ENCODE measurements at places on chromosomes 5 and 9.

- DNase-seq: no peak
Measured at GRCh38 chr5:169599451-169599850, 15.9 kb downstream of the SPDL1 start.

GRCh38 chr5:116765441-116765840 lies 190.8 kb upstream of the SEMA6A start:
- DNase-seq: no peak

GRCh38 chr9:136416427-136416826 lies 6.0 kb downstream of the PMPCA start:
- no peak for DNase-seq

GRCh38 chr5:66702426-66702825 lies 106.2 kb downstream of the MAST4 start:
- DNase-seq: no peak

- no peak for DNase-seq
Measured at GRCh38 chr9:75599126-75599525, 291.3 kb upstream of the PCSK5 start.

- DNase-seq: no peak
Measured at GRCh38 chr5:126359884-126360283, 63.3 kb upstream of the GRAMD2B start.

DNA sequence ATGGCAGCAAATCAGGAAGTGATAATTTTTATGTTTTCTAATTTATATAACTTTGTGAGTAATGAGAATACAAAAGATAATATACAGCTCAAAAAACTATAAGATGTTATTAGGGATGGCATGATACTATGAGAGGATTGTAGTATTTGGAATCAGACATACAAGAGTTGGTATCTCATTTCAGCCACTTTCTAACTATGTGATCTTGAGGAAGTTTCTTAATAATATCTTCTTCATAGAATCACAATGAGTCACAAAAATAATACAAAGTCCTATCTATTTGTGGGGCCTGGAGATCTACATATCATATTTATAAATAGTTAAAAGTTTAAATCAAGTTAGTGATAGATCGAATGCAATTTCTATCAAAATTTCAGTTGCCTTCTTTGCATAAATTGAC lies 23.7 kb upstream of the TMED7 start:
- DNase-seq: no peak

DNA sequence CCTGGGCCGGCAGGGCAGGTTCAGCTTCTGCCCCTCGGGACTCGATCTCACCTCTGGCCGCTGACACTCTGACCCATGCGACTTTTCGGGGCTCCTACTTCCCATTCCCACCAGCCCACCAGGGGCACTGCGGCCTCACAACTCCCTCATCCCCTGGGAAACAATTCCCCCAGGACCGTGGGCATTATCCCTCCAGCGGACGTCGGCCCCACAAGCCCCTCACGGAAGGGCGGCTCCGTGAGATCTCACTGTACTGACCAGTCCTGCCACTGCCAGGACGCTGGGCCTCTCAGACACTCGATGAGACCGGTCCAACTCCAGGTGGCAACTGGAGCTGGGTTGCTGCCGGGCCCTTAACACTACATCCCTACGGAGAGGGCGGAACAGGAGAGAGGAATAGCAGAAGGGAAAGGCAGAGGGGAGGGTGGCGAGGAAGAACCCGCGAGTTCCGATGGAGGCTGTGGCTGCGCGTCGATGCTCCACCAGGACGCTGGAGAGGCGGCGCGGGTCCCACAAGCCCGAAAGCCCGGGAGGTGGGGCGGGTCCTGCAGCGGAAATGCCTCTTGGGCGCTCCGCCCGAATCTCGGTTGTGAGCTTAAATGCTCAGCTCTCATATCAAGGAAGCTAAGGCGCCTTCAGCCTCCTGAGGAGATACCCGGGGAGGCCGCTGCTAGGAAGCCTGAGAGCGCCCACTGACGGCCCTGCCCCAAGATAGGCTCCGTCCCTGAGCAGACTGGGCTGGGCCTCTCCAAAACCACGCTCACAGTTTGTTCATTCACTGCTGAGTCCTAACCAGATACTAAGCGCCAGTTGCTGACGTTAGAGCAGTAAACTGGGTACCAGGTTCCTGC lies 36.3 kb downstream of the VCP start:
- DNase-seq: no peak

DNA sequence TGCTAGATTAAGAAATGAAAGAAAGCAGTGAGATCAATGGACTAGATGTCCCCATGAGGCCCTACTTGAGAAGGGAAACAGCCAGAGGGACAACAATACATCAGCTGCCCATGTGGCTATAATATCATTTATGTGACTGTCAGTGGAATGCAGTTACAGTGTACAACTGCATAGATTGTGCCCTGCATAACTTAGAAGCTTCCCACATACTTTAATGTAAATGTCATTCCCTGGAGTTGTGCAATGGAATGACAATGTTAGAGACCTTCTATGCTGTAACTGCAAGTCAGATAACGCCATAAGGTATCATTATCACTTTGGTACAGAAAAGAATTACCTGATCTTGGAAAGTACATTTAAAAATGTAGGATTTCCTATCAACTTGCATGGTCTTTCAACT lies 67.4 kb downstream of the FBN2 start:
- DNase-seq: no peak

GRCh38 chr9:136187683-136188586 lies 17.0 kb downstream of the LHX3 start:
- DNase-seq: no peak

Measured in brain pericyte (primary cell).